ENCODE measurements at places on chromosomes 7 and 10. TPM values are rescaled to one million over a fixed set of nuclear protein-coding genes. Genes with fewer than 3 reads are reported as not detected.

DNA sequence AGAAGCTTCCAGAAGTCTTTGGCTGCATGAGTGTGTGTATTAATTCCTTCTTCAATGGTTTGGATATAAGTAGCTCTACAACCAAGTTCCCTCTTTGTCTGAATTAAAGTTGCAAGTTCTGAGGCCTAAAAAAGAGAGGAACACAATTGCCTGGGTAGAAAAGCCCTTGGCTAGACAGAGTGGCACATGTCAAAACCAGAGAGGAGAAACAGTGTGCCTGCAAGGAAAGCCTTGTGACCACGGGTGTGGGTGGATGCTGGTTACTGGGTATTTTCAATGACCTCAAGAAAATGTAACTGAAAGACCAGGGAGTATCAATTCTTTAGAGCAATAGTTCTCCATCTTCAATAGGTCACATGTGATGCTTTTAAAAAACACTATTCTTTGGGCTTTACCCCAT, 148.3 kb downstream of the SVIL start:
- DNase-seq: no peak

DNA sequence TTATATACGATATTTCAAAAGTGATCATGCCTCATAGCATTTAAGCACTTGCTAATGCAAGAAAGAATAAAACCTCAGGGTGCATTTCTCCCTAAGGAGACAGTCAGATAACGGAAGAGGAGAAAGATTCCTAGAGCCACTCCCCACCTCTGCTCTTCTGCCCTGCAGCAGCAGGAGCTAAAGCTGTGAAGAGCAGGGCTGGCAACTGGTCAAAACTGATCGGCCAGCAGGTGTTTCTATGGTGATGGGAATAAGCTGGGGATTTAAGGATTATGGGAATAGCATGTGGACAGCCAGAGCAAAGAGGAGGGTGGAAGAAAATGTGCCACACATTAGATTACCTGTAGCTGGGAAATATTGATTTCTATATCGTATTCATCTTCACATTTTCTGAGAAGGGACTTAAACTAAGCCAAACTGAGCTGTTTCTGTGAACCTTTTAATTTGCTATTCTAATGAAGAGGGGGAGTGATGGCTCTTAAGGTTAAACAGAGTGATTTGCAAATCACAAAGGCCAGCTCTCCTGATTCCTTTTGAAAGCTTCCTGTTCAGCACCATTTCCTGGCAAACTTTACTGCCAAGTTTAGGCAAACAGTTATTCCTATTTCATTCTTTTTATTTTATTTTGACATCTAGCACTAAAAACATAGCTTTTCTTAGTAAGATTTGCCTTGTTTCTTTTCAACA, 268.9 kb upstream of the PFKP start:
- DNase-seq: no peak

DNA sequence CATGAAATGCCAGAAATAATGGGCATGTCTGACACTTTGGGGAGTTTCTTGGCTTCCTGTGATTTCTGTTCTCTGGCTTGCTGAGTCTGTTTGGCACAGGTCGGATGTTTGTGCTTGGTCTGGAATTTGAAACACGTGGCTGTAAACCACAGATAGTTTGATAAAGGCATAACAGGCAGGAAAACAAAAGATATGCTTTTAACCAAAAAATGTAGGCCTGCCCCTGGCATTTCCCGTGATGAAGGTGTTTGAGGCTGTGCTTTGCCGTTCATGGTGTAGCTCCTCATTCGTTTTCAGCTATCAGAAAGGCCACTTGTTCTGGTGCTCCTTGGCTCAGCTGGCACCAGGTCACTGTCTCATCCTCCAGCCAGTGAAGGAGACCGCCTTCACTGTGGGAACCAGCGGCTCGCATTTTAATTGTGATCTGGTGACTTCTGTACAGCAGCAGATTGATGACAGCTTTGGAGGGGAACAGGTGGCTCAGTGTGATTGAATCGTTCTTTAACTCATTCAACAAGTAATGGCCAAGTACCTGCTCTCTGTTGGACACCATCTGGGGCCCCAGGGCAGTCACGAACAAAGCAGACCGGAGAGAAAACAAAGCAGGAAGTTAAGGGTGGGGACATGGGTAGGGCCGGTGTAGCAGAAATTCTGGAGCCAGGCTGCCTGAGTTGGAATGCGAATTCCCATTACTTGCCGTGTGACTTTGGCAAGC, 111.5 kb downstream of the CCNY start:
- no peak for DNase-seq

- DNase-seq: no peak
These were observed 64.8 kb upstream of the GHITM start for GRCh38 chr10:84074521-84074920.

- DNase-seq: no peak
These were observed 99.5 kb downstream of the GPR85 start for GRCh38 chr7:112987171-112987570.

DNA sequence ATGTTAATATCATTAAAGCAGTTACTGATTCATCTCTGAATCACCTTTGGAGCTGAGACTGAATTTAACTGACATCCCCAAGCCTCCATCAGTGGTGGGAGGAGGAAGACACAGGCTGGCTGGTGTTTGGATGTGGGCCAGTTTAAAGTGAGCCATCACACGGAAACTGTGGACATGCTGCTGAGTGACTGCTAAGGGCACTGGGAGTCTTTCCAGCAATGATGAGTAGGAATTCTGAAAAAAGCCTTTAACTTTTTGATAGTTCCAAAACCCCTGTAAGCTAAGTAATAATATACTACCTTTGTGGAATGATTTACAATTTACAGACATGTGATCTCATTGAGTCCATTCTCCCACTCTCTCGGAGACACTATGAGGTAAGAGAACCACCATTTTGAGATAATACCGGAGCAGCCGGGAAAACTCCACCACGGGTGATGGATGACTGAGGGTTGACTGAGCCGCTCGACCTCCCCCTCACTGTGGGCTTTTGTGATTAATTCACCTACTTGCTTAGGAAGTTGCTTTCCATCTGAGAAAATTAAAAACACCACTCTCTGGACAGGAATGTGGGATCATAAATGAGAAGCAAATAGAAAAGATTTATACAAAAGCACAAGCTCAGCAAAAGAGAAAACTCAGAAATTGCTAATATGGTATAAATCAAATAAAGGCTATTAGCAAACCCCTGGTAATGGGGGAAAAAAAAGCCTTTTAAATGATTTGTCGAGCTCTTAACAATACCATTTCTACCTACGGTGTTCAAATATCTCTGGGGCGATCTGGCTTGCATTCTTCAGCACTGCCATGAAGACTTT, 194.8 kb downstream of the FANK1 start:
- DNase-seq: no peak

GRCh38 chr10:113171662-113172061, 221.6 kb downstream of the TCF7L2 start:
- no peak for DNase-seq

DNA sequence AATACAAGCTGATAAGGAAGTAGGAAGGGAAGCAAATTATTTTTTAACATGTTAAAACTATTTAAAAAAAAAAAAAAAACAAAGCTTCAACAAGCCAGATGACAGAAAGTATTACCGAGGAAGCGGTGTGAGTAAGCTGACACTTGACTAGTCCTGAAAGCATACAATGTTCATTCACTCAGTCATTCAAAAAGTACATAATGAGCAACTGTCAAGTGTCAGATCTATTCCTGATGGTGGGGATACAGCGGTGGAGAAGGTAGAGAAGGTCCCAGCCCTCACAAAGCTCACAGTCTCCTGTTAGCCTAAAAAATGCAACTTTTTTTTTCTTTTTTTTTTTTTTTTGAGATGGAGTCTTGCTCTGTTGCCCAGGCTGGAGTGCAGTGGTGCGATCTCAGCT, 40.0 kb downstream of the RAPGEF5 start:
- DNase-seq: no peak

- DNase-seq: no peak
These were observed 10.0 kb downstream of the CYP3A43 start for GRCh38 chr7:99837649-99838361.

DNA sequence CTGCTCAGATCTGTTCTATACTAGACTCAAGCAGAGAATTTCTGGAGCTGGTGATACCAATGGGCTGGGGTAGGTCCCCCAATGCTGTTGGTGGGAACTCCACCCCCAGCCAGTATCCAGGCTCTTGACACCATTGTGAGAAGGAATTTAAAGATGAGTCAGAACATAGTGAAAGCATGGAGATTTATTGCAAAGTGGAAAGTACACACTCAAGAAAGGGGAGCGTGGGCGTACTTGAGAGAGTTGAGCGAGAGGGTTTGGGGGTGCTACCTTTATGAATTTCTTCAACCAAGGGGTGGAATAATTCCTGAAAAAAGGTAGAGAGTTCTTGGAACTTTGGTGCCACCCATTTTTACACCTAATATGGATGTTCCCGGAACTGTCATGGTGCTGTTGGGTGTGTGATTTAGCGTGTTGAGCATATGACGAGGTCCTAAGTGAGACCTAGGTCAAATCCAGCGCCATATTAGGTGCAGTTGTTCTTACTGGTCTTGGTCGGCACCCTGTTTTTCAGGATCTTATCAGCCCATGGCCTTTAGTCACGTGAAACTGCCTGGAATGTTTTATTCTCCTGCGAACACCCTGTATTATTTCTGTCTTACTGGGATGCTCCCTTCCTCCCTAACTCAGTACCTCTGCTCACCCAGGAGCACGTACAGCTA, 122.0 kb upstream of the AHR start:
- no peak for DNase-seq

DNA sequence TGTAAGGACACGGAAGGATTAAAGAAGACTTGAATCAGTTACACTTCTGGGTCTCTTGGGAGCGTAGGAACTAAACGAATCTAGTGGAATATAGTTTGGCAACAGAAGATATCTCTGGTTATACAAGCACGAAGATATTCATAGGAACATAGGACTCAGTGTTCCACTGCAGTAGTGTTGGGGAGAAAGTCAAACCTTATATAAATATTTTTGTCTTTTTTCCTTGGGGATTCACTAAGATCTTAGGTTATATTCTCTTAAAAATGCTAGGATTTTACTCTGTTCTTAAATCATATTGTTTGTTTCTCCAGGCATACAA, 21.4 kb downstream of the PRKAR2B start:
- no peak for DNase-seq

DNA sequence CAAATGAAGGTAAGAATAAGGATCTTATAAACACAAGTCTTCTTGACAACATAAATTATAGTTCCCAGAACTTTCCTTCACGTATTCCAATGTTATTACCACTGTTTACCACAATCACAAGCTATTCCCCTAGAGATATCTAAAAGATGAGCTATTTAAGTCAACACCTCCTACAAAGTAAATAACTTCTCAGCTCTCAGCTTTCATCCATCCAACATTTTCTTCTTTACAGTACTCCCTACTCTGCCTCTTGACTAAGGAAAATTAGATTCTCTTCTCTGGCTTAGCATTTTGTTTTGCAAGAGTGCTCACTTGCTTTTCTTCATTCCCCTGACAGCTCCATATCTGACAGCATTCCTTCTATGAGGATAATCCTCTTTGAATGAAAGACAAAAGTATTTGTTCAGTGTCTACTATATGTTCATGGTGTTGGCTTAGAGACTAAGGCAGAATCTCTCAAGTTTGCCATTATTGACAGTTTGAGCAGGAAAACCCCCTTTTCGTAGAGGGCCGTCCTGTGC, 93.0 kb upstream of the IL6 start:
- DNase-seq: no peak

- no peak for DNase-seq
These were observed 175.2 kb upstream of the TNRC18 start for GRCh38 chr7:5598769-5599371.

DNA sequence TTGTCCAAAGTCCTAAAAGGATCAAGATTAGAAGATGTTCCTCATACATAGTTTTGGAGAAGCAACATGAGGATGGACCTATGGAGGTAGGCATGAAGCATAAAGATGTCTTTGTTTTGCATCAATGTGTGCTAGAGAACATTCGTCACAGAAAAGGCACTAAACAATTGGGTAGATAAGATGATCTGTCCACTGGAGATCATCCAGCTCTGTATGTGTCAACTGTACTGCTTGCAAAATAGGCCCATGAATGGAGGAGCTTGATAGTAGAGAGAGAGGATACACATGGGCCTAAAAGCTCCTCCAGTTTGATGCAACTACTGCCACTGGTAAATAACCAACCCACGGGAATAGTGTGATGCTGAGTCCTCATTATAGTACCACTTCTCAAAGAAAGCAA, 286.4 kb upstream of the HGF start:
- no peak for DNase-seq

- no peak for DNase-seq
These were observed 269.9 kb upstream of the MKLN1 start for GRCh38 chr7:131057794-131058070.

DNA sequence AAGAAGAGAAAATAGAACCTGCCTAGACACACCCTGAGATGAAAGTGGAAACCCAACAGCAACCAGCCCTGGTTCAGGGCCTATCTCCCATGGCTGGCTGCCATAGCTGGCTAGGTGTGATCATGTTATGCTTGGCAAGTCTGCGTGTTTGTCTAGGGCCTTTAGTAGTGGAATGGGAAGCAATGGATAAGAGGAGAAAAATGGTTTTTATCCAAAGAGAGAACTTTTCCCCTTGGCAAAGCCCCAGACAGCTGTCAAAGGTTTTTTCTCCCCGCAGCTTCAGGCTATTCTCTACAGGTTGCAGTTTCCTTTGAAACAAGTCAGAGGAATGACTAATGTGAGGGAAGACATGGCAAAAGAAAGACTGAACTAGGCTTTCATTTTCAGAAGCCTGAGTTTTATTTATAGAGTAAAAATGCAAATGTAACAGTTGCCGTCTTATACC, 161.5 kb downstream of the SEMA3D start:
- no peak for DNase-seq

- DNase-seq: no peak
These were observed 71.3 kb upstream of the CPXM2 start for GRCh38 chr10:123962756-123963530.

- DNase-seq: no peak
These were observed 38.4 kb downstream of the PLPP4 start for GRCh38 chr10:120495226-120496009.

- no peak for DNase-seq
These were observed 61.9 kb downstream of the ATXN7L1 start for GRCh38 chr7:105814481-105814880.

DNA sequence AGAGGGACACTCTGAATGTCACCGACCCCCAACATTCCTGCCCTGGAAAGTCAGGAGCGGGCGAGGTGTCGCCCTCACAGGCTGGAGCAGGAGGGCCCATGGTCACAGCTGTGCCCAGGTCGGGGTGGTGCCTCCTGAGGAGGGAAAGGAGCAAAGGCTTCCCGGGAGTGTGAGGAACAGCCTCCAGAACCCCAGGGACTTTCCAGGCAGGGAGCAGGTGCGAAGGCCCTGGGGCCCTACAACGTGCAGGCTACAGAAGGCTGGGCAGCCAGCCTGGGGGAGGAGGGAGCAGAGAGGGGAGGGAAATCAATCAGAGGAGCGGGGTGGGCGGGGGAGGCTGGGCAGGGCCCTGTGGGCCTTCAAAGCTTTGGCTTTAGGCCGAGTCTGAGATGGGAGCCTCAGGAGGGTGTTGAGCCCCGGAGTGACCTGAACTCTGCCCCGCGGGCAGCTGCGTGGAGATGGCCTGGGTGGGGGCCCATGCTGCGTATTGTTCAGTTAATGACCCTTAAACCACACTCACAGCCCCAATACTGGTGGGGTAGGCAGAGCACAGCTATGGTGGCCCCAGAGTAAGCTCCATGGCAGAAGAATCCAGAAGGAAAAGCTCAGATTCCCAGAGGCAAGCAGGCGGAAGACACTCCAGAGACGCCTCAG, 44.2 kb upstream of the PPP2R2D start:
- no peak for DNase-seq

Gene CTNNA3
- total RNA-seq: not detected

Gene ENTPD1
- 10.3 TPM for total RNA-seq

Gene MSMB
- total RNA-seq: not detected

Gene POLR2J2
- total RNA-seq: 6.7 TPM

Gene IL6
- not detected for total RNA-seq

Gene UNCX
- total RNA-seq: not detected

Gene ATOH7
- not detected for total RNA-seq

Gene TRPV5
- total RNA-seq: not detected

Gene LIPJ
- 0.19 TPM for total RNA-seq

Gene TMEM236
- total RNA-seq: 0.18 TPM

Gene LDB3
- total RNA-seq: 0.09 TPM
